ENCODE measurements at places on chromosomes 3 and 15. TPM values are rescaled to one million over a fixed set of nuclear protein-coding genes. Genes with fewer than 3 reads are reported as not detected.

The GOLGA8J gene
- total RNA-seq, result 0.07 TPM

The PLA1A gene
- not detected for total RNA-seq

The WDR48 gene
- total RNA-seq, result 20.0 TPM

The ST3GAL6 gene
- 2.1 TPM for total RNA-seq

The NAALADL2 gene
- total RNA-seq, result 0.28 TPM

The ASB14 gene
- not detected for total RNA-seq

The BFSP2 gene
- not detected for total RNA-seq
